ENCODE measurements at places on chromosomes 12 and 14.
A peak's percentile ranks its signal among the peaks of the same experiment; 100 is the strongest.

GRCh38 chr12:23536293-23536692 is 413.2 kb downstream of the SOX5 start:
- no peak for DNase-seq

DNA sequence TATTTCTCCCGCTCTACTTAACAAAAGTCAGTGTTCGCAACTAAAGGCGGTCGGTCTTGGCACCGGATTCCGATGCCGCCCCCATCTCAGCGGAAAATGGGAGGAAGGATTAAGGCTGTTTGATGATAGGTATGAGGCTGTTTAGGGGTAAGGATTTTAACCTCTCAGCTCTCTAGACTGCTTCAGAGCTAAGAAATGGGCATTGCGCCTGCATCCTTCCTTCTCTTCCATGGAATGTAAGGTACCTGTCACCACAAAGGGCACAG is 1.4 kb downstream of the COCH start:
- no peak for DNase-seq

DNA sequence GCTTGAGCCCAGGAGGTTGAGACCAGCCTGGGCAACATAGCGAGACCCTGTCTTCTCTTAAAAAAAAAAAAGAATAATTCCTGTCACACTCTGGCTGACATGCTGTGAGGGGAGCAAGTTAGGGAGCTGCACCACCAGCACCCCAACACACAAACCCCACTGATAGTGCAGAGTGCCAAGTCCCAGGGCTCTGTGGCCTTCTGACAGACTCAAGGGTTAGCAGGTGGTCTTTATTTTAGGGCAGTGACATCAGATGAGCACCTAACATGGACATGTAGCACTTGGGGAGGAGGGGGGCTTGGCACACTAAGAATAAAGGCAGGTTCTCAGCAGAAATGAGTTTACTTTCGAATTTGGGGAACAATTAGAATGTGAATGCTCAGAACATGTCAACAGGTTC is 6.8 kb downstream of the USP5 start:
- no peak for DNase-seq

GRCh38 chr12:111322336-111323250 is 46.3 kb downstream of the PHETA1 start:
- no peak for DNase-seq

GRCh38 chr14:71244341-71244740 is 337.1 kb downstream of the PCNX1 start:
- no peak for DNase-seq

- DNase-seq: no peak
These were observed 207.5 kb downstream of the ETV6 start for GRCh38 chr12:11856971-11857370.

GRCh38 chr12:90304231-90304630 is 595.6 kb upstream of the ATP2B1 start:
- DNase-seq: no peak

GRCh38 chr14:50874757-50875156 is 2.9 kb downstream of the ABHD12B start:
- DNase-seq: peak; percentile 26

DNA sequence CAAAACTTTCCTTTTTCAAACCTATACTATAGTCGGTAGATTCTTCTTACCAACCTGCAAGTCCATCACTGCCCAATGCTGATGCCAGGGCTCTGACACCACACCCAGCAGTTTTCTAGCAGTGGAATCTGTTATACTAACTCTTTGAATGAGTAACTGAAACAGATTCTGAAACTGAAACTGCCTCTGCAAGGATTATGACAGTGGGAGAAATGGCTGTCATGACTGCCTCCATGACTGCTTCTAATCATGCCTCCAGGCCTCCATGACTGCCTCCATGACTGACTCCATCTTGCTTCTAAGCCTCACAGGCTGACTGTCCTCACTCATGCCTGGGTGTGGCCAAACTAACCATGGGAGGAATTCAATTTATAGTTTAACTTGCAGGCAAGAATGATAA is 29.4 kb upstream of the OXA1L start:
- DNase-seq: no peak

DNA sequence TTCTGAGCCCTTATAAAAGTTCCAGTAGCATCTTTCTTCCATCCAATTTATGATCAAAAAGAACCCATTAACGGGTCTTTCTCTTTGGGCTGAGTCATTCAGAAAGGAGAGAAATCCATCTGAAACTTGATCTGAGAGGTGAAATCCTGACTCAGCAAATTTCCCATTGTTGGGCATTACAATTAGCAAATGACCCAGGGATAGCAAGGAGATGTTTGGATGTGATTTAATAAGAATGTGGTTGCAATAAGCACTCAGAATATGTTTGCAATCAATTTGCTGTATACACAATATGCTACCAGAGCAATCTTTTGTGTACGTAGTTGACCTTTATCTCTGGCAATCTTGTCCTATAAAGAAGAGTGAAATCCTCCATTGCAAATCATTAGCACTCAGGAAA is 122.7 kb downstream of the CCDC60 start:
- no peak for DNase-seq

GRCh38 chr14:90675399-90675798 is 140.8 kb downstream of the TTC7B start:
- no peak for DNase-seq

GRCh38 chr14:105161964-105162668 is 6.5 kb downstream of the JAG2 start:
- peak; percentile 44 for DNase-seq

DNA sequence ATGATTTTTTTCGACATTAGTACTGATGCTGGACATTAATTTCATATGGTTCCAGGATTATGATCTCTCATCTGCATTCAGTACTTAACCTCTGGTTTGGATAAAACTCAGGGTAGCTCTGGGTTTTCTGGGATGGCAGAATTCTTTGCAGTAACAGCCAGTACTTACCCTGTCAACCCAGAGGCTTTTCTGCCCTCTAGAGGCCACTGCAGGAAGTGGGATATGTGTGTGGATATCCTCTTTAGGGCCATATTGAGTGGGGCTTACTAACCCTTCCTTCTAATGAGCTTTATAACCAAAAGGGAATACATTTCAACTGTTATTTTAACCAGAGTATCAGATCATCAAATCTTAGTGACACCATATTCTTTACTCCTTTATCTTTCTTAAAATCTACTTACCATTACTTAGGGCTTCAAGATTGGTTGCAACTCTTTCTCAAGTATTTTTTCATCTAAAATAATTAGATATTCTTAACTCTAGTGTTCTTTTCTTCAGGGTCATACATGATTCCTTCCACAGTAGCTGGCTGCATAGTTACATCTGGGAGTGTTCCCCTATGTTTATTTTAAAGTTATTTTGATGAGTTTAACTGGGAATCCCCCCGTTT is 488.0 kb upstream of the STXBP6 start:
- DNase-seq: peak; percentile 47

GRCh38 chr14:106460916-106461315 is 934.5 kb downstream of the TMEM121 start:
- DNase-seq: no peak

DNA sequence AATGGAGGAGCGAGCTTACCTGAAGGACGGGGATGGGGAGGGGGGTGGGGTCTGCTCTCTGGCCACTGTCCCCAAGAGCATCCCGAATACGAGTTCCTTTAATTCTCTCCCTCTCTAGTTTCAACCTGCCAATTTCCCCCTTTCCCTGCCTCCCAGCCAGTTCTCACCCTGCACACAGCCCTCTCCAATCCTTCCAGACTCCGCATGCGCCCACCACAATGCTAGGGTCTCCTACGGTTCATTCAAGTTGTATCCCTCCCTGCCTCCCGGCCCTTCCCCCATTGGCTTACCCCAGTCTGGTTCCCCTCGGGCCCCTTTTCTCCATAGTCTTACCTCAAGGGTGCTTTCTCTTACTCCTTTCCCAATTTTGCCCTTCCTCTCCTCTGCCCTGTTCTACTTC is 708 bp upstream of the IGFBP6 start:
- DNase-seq: no peak

GRCh38 chr12:106226884-106227640 is 20.8 kb downstream of the CKAP4 start:
- peak; percentile 90 for DNase-seq

- peak; percentile 2 for DNase-seq
These were observed 664 bp downstream of the LRFN5 start for GRCh38 chr14:41607304-41607775.
